Esophagus mucosa (tissue), 1 donor: ENCODE measurements at places on chromosomes 6 and 20. TPM values are rescaled to one million over a fixed set of nuclear protein-coding genes. Genes with fewer than 3 reads are reported as not detected.

GRCh38 chr20:2022163-2022562, 28.3 kb upstream of the PDYN start:
- ATAC-seq: no peak

- no peak for ATAC-seq
Observed at GRCh38 chr6:149216459-149216858, 101.1 kb upstream of the TAB2 start.

DNA sequence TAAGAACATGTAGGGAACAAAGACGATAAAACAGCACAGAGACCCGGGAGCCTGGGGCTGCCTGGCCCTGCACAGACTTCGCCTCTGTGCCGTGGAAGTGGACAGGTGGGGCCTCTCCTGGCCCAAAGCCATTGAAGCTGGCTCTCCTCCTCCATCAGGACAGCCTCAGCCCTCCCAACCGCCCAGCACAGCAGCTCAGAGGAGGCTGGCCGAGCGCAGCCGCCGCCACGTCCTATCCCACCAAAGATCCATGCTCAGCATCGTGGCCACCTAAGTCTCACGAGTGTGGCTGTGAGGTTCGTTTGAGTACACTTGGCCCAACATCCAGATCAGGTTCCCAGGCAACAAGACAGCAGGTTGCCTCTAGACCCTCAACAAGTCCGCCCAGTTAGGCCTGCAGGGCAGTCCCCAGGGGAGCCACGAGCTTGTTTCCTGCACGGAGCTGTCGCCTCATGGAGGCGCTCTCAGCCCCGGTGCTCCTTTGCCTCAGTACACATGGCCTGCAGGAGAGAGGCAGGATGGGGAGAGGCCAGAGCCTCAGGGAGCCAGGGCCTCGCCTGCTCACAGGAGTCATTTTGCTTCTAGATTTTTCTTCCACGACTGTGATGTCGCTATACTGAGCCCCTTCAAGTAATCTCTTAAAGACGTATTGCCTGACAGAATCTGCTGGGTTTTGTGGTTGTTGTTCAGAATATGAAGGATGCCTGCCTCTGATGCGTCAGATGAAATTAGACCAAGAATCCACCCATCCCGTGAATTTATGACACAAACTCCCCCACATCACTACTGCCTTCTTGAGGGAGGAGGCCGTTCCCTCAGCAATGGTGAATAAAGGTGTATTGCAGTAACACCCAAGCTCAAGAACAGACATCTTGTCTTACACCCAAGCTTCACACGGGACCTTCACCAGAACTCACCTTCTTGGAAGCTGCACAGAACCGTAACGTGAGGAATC, 102.7 kb downstream of the RNASET2 start:
- ATAC-seq: no peak

- ATAC-seq: no peak
Observed at GRCh38 chr6:12884983-12885382, 168.4 kb downstream of the PHACTR1 start.

- no peak for ATAC-seq
Observed at GRCh38 chr6:106037060-106037459, 49.1 kb upstream of the PRDM1 start.

DNA sequence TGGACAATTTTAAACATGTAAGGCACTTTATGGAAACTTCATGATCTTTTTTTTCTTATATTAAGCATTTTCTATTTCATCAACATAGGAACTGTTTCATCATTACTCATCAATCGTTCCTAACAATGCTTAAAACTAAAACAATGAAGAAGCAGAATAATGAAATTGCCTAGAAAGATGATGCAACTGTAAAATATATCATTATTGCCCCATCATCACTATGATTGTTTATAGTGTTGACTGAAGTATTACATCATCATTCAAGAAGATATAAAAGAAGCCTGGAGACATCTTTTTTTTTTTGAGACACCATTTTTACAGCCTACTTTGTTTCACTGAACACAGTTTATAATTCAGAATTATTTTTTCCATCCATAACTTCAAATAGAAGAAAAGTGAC, 147.2 kb downstream of the TRDN start:
- no peak for ATAC-seq

DNA sequence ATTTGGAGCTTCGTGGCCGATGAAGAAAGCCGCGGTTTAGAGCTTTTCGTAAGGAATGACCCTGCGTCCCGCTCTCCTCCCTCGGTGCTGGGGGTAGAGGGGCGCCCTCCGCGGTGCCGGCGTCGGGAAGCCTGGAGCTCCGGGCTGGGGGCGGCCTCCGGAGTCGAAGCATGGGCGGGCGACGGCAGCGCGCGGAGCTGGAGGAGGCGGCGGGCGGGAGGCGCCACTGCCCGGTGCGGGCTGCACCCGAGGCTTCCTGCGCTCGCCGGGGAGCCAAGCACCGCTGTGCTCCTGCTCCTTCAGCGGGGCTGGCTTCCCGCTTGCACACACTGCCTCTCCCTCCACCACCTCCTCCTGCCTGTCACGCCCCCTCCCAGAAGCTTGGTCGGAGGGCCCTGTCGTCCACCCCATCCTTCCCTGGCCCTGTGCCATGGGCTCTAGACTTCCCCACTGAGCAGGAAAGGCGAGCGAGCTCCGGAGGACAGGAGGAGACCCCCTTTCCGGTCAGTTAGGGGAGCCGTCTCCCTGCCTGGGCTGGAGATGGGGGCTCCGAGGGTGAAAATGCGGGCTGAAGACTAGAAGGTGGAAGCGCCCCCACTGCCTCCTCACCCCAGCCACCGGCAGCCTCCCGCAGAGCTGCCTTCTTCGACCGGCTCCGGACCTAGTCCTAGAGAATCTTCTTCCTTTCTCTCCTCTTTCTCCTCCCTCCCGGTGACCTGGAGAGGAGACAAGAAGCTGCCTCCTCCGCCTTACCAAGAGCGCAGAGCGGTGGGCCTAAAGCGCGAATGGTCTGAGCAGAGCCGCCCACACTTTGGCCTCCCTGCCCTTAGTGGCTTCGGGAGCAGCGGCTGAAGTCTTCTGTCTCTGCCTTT, 1.8 kb downstream of the CDH4 start:
- ATAC-seq: no peak

- no peak for ATAC-seq
Observed at GRCh38 chr20:45752746-45753145, 30.6 kb downstream of the SPINT4 start.

GRCh38 chr6:53544217-53544469, 758 bp downstream of the GCLC start:
- no peak for ATAC-seq

GRCh38 chr20:37519508-37520418, 1.3 kb upstream of the NNAT start:
- peak; percentile 3 for ATAC-seq

DNA sequence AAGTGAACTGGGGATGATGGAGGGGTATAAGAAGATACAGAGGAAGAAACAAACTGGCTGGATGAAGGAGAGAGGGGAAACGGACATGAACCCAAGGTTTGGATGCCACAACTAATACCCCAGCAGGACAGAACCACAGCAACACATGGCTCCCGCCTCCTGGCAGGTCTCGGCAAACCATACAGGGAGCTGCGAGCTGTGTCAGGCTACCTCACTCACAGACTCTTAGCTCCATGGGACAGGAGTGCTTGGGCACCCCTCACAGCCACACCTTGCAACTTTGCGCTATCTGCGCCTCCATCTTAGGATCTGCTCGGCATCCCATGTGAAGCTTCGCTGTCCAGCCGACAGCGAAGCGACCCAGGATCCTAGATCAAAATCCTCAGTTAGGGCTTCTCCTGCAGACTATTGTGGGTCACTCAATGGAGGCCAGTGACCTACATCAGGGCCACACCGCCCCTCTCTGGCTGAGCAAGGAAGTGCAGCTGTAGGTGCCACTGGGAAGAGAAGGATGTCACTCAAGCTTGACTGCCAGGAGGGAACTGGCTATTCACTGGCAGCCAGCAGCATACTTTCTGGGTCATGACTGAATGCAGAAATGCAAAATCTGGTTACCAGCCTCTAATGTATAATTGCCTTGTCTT, 174.4 kb upstream of the RIN2 start:
- ATAC-seq: peak; percentile 91

The AURKA gene
- total RNA-seq: 14.5 TPM

The MAK gene
- total RNA-seq: not detected

The HTR1E gene
- total RNA-seq: not detected

The PABPC1L gene
- total RNA-seq: 10.0 TPM

The BAK1 gene
- total RNA-seq: 33.5 TPM

The SPATA25 gene
- total RNA-seq: 0.76 TPM
